Frontal cortex (tissue), 4 donors: ENCODE measurements at places on chromosomes 13 and 19.

DNA sequence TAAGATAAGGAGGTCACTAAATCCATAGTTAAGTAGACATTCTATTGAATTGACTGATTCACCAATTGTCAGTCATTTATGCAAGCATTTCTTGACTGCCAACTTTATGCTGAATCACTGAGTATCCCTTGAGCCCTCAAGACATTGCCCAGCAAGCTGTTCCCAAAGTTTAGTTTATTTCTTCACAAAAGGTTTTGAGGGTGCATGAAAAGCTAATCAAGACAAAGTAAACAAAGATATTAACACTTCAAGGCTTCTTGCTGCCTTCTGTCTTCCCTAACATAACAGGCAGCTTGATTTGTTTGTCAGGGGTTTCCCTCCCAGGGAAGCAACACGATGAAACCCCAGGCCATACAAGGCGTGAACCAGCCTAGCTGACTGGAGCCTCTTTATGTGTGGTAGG lies 374.4 kb downstream of the SPRY2 start:
- DNase-seq, result no peak

GRCh38 chr19:29837448-29837981 lies 25.7 kb downstream of the CCNE1 start:
- DNase-seq, result no peak

GRCh38 chr19:3687393-3687773 lies 12.9 kb downstream of the PIP5K1C start:
- no peak for DNase-seq

DNA sequence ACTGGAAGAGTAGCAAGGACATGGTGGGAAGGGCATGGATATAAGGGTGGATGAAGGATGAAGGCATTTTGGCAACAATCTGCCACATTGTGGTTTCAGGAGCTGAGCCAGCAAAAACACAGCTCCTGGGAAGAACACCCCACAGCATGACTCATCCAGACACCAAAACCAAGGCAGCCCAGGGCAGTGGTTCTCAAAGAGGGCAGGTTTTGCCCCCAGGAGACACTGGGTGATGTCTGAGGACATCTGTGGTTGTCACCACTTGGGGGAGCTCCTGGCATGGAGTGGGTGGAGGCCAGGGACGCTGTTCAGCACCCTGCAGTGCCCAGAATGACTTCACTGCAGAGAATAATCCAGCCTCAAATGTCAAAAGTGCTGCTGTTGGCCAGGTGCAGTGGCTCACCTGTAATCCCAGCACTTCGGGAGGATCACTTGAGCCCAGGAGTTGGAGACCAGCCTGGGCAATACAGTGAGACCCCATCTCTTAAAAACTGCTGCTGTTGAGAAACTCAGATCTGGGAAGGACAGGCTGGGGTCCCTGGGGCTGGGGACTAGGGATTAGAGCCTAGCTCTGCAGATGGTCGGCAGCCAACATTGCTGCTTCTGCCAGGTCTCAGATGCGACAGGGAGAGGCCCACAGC lies 16.1 kb downstream of the ZFR2 start:
- no peak for DNase-seq

GRCh38 chr19:3065675-3066357 lies 3.5 kb upstream of the TLE5 start:
- DNase-seq, result no peak

DNA sequence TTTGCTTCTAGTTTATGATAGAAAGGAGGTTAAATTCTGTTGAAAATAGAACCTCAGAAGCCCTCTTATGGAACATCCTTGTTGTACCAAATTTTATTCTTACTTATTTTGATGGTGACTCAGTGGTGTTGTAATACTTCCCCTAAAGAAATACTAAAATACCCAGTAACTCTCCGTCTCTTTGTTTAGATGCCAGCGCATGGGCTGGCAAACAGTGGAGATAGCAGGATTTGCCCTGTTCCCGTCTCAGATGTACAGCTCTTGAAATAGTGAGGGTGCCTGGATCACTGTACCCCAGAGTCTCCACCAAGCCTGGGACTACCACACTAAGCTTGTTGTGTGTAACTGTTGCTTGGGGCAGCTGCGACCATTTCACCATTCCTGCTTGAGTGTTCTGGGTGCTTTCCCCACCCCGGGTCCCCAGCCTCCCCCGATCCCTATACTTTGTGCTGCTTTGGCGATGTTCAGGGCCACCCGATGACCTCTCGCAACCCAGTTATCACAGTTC lies 67.0 kb upstream of the TEX29 start:
- no peak for DNase-seq

GRCh38 chr13:49690133-49690994 lies 922 bp downstream of the EBPL start:
- DNase-seq, result no peak
